ENCODE measurements at places on chromosomes 5 and 9.
A peak's percentile ranks its signal among the peaks of the same experiment; 100 is the strongest.

DNA sequence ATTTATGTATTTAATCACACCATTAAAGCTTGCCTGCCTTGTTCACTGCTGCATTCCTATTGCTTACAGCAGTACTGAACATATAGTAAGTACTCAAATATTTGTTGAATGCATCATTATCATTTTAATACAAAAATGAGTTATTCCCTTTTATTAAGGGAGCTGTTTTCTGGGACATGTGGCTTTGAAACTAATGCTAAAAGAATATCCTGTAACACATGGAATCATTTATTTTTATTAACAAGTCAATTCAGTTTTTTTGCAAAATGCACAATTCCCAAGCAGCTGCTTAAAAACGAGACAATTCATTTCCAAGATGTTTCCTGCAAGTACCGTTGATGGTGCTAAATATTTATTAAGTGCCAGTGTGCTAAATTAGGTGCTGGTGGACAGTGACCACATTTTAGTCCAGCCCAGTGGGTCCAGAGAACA, 148.3 kb upstream of the NR3C1 start:
- no peak for DNase-seq

DNA sequence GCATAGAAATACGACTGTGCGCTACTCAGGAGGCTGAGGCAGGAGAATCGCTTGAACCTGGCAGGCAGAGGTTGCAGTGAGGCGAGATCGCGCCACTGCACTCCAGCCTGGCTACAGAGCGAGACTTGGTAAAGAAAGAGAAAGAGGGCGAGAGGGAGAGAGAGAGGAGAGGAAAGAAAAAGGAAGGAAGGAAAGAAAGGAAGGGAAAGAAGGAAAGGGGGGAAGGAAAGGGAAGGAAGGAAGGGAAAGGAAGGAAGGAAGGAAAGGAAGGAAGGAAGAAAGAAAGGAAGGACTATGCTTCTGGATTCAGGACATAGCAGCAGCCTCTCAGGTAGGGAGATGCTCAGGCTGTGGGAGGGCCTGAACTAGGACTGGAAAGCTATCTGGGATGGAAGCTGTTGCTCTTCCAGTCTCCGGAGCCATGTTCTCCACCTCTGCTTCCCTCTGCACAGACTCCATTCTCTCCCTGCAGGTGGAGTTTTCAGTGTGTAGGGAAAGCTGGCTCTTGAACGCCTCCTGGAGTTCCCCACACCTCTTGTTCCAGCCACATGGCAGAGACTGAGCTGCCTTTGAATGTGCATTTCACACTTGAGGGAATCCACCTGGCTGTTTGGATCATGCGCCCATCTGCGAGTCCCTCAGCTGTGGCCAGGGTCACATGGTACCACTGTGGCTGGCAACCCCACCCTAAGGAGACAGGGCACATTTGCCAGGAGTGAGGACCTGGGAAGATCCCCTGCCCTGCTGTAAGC, 9.1 kb downstream of the SWI5 start:
- no peak for DNase-seq

DNA sequence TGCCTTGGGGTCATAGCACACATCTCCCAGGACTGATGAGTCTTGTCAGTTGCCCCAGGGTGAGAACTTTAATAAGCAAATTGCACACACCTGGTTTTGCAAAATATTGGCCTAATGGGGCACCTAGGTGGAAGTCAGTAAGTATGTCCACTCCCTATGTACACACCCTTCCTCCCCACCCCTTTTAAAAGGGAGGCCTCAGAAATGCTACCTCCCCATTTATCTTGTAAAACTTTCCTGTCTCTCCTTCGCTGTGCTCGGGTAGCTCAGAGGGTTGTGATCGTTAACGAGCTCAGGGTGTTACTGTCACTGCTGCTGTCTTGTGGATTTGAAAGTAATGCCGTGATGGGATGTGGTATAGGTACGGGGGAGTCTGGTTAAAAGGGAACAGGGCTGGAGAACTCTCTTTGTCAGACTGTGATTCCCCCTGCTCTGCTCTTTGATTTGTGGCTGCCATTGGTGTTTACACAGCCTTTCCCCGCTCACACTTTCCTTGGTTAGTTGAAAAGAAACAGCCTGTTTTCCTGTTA, 26.2 kb downstream of the ZNF462 start:
- DNase-seq: no peak

DNA sequence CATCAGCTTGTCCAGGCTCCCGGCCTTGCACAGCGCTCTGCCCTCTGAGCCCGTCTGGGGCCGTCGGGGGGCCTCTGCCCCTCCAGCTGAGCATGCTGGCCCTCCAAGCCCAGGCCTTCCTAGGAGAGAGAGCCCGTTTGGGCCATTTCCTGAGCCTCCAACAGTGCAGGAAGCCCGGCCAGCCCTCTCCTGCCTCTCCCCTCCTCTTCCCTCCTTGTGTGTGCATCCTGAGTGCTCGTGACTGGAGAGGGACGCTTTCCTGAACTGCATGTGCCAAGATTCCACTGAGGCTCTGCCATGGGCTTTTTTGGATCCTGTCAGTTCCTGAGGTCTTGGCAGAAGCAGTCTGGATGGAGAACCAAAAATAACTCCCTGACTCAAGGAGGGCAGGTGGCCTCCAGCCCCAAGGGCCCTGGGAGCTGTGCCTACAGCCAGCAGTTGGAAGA, 15.6 kb downstream of the OLFM1 start:
- DNase-seq: no peak

DNA sequence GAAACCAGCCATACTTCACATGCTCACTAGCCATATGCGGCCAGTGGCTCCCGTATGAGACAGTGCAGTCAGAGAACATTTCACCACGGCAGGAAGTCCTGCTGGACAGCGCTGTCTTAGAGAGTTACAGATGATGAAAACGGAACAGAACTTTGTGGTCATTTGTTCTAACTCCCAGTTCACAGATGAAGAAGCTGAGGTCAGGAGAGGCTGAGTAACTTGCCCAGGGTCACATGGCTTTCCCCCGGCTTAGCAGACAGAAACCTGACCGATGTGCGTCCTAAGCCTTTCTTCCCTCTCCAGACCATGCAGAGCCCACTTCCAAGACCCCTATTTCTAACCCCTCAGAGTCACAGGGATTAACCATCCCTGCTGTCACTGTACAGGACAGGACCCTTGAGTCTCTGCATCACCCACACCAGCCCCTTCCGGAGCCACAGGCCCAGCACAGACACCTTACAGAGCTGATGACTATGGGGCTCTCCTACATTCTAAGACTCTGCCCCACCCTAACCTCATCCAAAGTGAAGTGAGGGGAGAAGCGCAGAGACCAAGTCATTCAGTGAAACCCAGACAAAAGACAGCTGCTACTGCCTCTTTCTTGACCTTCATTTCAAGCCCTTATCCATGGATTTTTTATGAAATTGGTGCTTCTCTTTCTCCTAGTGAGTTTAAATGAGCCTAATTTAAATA, 86.9 kb downstream of the PTPN3 start:
- no peak for DNase-seq

DNA sequence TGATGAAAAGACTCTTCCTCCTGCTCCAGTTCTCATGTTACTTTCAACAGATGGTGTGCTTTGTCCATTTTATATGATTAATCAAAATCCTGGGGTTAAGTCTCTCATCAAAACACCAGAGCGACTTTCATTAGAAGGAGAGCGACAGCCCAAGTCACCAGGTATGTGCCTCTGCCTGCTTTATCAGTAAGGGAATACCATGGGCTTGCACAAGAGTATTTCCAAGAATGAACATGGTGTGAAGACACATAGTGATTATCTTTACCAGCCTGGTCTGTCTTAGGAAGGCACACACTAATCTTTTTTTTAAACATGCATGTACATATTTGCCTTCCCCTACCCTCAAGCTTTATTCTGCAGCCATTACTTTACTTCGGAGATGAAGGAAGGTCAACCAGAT, 15.2 kb downstream of the NUP214 start:
- no peak for DNase-seq

GRCh38 chr5:83321483-83322055, 150.0 kb upstream of the VCAN start:
- DNase-seq: no peak

GRCh38 chr5:158380661-158381060, 521.7 kb upstream of the CLINT1 start:
- no peak for DNase-seq

DNA sequence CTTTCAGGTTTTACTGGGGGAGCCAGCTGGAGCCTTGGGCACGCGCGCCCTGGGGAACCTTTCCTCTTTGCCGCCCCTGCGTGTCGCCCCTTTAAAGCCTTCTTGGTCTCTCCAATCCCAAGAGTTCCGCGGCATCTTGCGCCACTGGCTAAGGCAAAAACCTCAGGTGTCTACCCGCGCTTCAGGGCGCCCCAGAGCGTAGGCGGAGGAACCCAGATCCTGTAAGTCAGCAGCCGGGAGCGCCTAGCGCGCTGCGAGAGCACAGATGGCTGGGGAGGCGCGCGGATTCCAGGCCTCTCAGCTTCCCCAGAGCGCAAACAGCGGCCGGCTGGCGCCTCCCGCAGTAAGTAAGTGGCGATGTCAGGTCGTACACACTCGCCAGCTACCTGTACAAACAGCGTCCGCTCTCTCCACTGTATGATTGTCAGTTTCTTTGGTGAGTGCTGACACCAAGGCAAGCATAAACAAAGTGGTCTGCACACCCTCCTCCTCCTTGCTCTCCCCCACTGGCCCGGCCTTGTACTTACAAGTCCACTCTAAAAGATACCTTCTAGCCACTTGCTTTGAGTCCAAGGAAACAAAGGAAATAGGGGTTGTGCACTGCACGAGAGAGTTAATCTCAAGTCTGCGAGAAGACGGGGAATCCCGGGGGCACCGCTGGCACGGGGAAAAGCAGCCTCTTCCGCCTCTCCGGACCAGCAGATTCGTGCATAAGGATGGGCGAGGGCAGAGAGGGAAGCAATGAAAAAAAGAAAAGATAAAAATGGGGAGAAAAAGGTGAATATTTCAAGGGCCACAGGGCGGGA, 2.9 kb downstream of the HTR1A start:
- no peak for DNase-seq

GRCh38 chr5:147464211-147464610, 45.7 kb downstream of the DPYSL3 start:
- no peak for DNase-seq

- DNase-seq: no peak
Measured at GRCh38 chr5:170907758-170908157, 45.9 kb downstream of the RANBP17 start.

GRCh38 chr5:149834246-149834855, 104.2 kb downstream of the PPARGC1B start:
- peak; percentile 58 for DNase-seq
